Articular chondrocyte of knee joint (primary cell): ENCODE measurements at places on chromosomes 3 and 15. TPM values are rescaled to one million over a fixed set of nuclear protein-coding genes. Genes with fewer than 3 reads are reported as not detected.

Gene SEMA3F
- total RNA-seq, result 9.5 and 14.2 TPM in 2 replicates

Gene PDZRN3
- total RNA-seq, result 35.0 and 50.9 TPM in 2 replicates

Gene CLSTN2
- 0.78 and 11.3 TPM in 2 replicates for total RNA-seq

Gene HAPLN3
- total RNA-seq, result 37.4 and 39.1 TPM in 2 replicates

Gene NEDD4
- total RNA-seq, result 27.7 and 30.5 TPM in 2 replicates

Gene FBXL22
- total RNA-seq, result 0.22 TPM in 1 of 2 replicates, not detected in the other
